Liver (tissue), 10 donors: ENCODE measurements at places on chromosomes 1 and 21.

DNA sequence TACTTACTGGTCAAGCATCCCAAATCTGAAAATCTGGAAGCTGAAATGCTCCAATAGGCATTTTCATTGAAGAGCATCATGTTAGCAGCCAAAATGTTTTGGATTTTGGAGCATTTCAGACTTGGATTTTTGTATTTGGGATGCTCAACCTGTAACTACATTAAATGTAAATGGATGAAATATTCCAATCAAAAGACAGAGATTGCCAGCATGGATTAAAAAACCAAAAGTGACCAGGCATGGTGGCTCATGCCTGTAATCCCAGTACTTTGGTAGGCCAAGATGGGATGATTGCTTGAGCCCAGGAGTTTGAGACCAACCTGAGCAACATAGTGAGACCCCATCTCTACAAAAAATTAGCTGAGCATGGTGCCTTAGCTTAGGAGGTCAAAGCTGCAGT is 110.3 kb downstream of the URB2 start:
- H3K4me1 ChIP-seq, result no peaks in the 10 kb centered on the region
- no peaks in the 10 kb centered on the region for H3K36me3 ChIP-seq
- no peak overlapping the region for H3K27ac ChIP-seq
- DNase-seq, result no peak

DNA sequence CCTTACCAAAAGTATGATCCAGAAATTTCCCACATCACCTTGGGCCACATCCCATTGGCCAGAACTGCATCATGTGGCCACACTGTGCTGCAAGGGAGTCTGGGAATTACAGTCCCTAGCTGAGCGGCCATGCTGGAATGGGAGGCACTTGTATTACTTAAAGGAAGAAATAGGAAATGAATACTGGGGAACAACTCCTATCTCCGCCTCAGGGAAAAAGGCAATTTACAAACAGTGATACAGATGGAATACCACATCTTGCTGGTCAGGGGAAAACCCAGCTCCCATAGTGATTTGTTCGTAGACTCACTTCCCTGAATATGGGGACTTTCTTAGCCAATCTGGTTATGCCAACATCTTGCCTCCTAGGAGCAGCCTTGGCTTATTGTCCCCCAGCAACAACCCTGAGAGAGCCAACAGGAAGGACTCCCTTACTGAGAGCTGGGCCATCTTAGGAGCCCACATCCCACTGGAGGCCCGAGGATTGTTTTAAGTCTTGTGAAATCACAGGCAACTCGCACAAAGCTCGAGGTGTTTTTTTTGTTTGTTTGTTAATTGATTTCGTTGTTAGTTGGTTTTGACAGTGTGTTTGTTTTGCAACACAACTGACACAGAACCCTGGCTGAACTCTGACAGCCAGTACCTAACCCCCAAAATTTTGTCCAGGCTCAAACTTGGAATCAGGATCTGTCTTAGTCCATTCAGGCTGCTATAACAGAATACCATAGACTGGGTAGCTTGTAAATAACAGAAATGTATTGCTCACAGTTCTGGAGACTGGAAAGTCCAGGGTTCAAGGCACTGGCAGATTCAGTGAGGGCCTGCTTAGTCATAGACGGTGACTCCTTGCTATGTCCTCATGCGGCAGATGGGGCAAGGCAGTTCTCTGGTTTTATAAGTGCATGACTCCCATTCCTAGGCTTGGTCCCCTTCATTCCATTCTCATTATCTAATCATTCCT is 14.9 kb downstream of the CDA start:
- peak overlapping the region; percentile 56 for H3K27ac ChIP-seq
- peaks cover 46% of the 10 kb centered on the region for H3K4me1 ChIP-seq
- H3K27me3 ChIP-seq, result no peaks in the 10 kb centered on the region

GRCh38 chr21:42406201-42406621 is 2.5 kb downstream of the UBASH3A start:
- no peaks in the 10 kb centered on the region for H3K36me3 ChIP-seq
- no peak for DNase-seq
- H3K4me1 ChIP-seq, result no peaks in the 10 kb centered on the region
- no peak overlapping the region for H3K4me3 ChIP-seq
- peaks cover 4% of the 10 kb centered on the region for H3K27me3 ChIP-seq

- H3K27ac ChIP-seq, result no peak overlapping the region
- no peaks in the 10 kb centered on the region for H3K36me3 ChIP-seq
- no peaks in the 10 kb centered on the region for H3K4me1 ChIP-seq
- no peak for DNase-seq
Measured at GRCh38 chr1:154765970-154766369, 104.1 kb downstream of the KCNN3 start.

DNA sequence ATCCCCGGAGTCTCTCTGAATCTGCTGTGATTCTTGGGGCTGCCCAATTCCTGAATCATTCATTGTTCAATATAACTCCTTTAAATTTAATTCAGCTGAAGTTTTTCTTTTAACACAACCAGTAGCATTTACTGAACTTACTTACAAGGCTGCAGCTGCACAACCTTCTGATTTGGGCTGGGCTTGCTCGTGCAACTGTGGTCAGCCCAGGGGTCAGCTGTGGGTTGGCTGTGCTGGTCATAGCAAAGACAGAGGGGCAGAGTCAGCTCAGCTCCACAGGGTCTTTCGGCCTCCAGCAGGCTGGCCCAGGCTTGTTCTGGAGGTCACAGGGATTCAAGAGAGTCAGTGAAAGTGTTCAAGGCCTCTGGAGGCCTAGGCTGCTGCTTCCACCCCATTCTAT is 186.1 kb downstream of the MATN1 start:
- H3K27ac ChIP-seq, result no peak overlapping the region
- H3K4me1 ChIP-seq, result no peaks in the 10 kb centered on the region
- no peaks in the 10 kb centered on the region for H3K36me3 ChIP-seq
